T-helper 2 cell treated with Interferon-gamma antibody and Interleukin-4, amounts not matched to agents 5 μg/mL and 100 μg/mL, for 36 hours (primary cell): ENCODE measurements at places on chromosomes 11 and 22.

DNA sequence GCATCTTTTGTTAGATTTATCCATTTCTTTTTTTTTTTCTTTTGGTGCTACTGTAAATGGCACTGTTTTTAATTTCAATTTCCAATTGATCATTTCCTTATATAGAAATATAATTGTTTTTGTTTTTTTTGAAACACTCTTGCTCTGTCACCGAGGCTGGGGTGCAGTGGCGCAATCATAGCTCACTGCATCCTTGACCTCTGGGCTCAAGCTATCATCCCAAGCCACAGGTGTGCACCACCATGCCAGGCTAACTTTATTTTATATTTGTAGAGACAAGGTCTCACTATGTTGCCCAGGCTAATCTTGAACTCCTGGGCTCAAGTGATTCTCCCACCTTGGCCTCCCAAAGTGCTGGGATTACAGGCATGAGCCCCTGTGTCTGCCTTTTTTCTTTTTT is 16.4 kb downstream of the FRMD8 start:
- H3K4me1 ChIP-seq, result peaks cover 3% of the 10 kb centered on the region
- DNase-seq, result no peak
- no peak overlapping the region for H3K27ac ChIP-seq
- H3K27me3 ChIP-seq, result no peaks in the 10 kb centered on the region
- H3K36me3 ChIP-seq, result peaks cover 24% of the 10 kb centered on the region
- H3K4me3 ChIP-seq, result no peak overlapping the region

GRCh38 chr11:28442131-28442530 is 333.9 kb downstream of the METTL15 start:
- H3K4me3 ChIP-seq, result no peak overlapping the region
- no peak for DNase-seq
- no peaks in the 10 kb centered on the region for H3K27me3 ChIP-seq
- no peaks in the 10 kb centered on the region for H3K4me1 ChIP-seq
- H3K27ac ChIP-seq, result no peak overlapping the region
- H3K36me3 ChIP-seq, result no peaks in the 10 kb centered on the region

- peak overlapping the region; percentile 99 for H3K4me3 ChIP-seq
- no peaks in the 10 kb centered on the region for H3K27me3 ChIP-seq
- peaks cover 17% of the 10 kb centered on the region for H3K4me1 ChIP-seq
- peak overlapping the region; percentile 96 for H3K27ac ChIP-seq
Measured at GRCh38 chr11:66593650-66594049, 665 bp downstream of the CCS start.

DNA sequence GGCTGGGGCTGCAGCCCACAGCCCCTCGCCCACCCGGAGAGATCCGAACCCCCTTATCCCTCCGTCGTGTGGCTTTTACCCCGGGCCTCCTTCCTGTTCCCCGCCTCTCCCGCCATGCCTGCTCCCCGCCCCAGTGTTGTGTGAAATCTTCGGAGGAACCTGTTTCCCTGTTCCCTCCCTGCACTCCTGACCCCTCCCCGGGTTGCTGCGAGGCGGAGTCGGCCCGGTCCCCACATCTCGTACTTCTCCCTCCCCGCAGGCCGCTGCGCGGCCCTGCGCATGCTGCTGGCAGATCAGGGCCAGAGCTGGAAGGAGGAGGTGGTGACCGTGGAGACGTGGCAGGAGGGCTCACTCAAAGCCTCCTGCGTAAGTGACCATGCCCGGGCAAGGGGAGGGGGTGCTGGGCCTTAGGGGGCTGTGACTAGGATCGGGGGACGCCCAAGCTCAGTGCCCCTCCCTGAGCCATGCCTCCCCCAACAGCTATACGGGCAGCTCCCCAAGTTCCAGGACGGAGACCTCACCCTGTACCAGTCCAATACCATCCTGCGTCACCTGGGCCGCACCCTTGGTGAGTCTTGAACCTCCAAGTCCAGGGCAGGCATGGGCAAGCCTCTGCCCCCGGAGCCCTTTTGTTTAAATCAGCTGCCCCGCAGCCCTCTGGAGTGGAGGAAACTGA is 731 bp downstream of the GSTP1 start:
- peak; percentile 24 for DNase-seq
- H3K27me3 ChIP-seq, result peaks cover 16% of the 10 kb centered on the region
- peak overlapping the region; percentile 79 for H3K27ac ChIP-seq
- H3K4me3 ChIP-seq, result peak overlapping the region; percentile 77

GRCh38 chr11:62505440-62506091 is 41.0 kb downstream of the AHNAK start:
- no peak overlapping the region for H3K27ac ChIP-seq
- no peak for DNase-seq
- peaks cover 41% of the 10 kb centered on the region for H3K27me3 ChIP-seq

GRCh38 chr22:42132457-42132856 is 1.8 kb upstream of the CYP2D6 start:
- DNase-seq, result no peak
- H3K4me3 ChIP-seq, result no peak overlapping the region
- no peaks in the 10 kb centered on the region for H3K36me3 ChIP-seq
- no peaks in the 10 kb centered on the region for H3K4me1 ChIP-seq

GRCh38 chr11:76776472-76776871 is 6.7 kb upstream of the TSKU start:
- H3K4me3 ChIP-seq, result no peak overlapping the region
- H3K4me1 ChIP-seq, result peaks cover 10% of the 10 kb centered on the region
- no peak for DNase-seq
